GM13977 (cell line): ENCODE measurements at places on chromosomes 4 and X.

GRCh38 chrX:46912098-46912602 is at the start of gene JADE3:
TSS of gene JADE3 (plus strand) at chrX:46912421. CDS start at chrX:46984895, 72,474 bp downstream.
- peak; percentile 71 for DNase-seq

DNA sequence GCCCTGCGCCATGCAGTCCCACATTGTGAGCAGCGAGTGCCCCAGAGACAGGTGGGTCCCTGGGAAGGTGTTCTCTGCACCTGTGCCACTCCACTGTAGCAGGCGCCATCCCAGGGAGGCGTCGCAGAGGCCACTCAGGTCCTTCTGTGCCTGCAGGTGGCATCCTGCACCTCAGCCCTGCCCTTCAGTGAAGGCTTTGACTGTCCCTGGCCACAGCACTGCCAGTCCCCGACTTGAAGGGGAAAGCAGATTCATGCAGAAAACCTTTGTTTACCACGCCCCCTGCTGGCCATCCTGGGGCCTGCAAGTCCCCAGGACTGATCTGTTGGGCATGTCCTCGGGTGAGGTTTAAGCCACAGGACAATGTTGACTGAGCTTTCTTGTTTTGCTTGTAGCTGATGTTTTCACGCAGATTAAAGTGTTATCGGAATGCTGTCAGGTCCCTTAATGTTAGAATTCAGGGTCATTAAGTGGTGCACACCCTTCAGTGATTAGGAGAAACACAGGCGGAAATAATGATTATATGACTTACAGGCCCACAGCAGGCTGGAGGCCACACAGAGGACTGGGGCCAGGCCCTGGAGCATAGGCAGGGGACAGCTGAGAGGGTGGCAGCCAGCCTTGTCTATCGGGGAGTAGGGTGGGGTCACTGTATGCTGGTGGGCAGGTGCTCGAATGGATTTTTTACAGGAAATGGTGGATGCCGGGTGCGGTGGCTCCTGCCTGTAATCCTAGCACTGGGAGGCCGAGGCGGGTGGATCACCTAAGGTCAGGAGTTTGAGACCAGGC is 5.0 kb downstream of the TACC3 start:
- peak; percentile 86 for DNase-seq

DNA sequence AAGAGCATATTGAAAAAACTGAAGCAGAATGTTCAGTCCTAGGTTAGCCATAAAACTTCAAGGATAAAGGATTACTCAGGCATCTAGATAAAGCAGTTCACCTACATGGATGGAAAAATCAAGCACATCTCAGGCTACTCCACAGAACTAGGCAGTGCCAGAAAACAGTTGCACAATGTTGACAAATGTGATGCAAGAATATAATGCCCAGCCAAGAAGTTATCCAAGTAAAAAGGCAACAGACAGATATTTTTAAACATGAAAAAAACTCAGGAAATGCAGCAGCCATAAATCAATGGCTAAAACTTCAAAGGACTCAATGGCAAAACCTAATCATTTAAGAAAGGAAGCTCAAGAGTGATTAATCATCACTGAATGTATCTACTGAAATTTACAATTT is 456.0 kb upstream of the FAM241A start:
- DNase-seq, result no peak

- DNase-seq, result no peak
Observed at GRCh38 chrX:1932231-1932630, 317.4 kb downstream of the ASMT start.

GRCh38 chr4:30912098-30912714 is 192.0 kb downstream of the PCDH7 start:
- no peak for DNase-seq

GRCh38 chr4:32417113-32417704 is 1697.0 kb downstream of the PCDH7 start:
- DNase-seq, result no peak

DNA sequence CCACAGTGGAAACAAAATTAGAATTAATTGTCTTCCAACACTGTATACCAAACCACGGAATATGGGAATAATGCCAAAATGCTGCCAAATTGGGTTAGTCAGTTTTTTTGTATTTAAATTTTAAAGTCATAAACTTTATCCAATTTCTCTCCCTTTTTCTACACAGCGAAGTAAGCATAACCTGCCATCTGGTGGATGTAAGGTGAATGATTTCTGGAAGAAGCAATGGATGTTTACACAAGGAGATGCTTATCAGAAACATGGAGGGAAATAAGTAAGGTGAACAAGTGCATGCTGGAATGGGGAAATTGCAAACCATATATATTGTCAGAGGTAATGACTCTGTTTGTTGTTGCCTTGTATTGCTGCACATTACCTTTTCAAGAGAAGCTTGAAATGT is 691.9 kb downstream of the TECRL start:
- no peak for DNase-seq

DNA sequence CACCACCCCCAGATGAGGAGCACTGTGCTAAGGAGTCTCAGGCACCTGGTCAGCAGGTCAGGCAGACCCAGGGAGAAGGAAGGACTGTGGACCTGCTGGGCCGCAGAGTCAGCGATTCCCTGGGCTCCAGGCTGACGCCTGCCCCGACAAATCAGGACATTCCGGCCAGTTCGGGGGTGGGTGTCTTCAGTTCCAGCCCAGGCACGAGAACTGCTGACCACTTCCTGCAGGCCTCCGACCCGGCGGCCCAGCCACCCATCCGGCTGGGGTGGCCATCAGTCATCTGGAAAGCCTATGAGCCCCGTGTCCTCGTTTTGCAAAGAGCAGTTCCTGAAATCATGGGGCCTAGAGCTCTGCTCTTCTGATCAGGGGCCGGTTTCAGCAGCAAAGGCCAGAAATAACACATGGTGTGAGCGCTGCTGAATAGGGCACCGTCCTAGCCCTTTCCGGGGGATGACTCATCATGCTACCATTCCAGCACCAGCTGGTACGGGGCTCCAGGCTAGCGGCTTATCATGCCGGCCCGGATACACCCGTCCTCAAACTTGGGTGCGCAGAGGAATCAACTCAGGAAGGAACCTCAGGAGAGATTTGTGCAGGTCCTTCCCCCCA is 7.8 kb upstream of the SH3TC1 start:
- DNase-seq, result peak; percentile 78

- DNase-seq, result no peak
Observed at GRCh38 chr4:96326846-96327245, 487.0 kb downstream of the PDHA2 start.

- no peak for DNase-seq
Observed at GRCh38 chr4:88771883-88772450, 74.3 kb upstream of the NAP1L5 start.

GRCh38 chr4:163367651-163368050 is 24.0 kb downstream of the NPY5R start:
- no peak for DNase-seq

- no peak for DNase-seq
Observed at GRCh38 chr4:24394041-24394440, 190.3 kb downstream of the DHX15 start.

GRCh38 chrX:47776292-47777006 is 60.3 kb upstream of the ZNF81 start:
- DNase-seq, result no peak

DNA sequence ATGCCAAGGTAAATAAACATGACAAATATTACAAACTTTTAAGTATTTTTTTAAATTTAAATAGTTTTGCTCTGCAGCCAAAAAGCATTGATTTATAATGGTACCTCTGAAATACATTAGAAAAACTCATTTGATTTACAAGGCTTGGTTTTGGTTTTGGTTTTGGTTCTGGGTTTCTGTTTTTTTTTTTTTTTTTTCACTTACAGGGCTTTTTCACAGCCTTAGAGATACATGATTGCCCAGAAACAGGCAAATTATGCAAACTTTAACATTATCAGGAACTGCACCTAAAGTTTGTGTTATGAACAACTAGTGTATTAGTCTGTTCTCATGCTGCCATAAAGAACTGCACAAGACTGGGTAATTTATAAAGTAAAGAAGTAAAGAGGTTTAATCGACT is 196.4 kb upstream of the DDX53 start:
- no peak for DNase-seq

DNA sequence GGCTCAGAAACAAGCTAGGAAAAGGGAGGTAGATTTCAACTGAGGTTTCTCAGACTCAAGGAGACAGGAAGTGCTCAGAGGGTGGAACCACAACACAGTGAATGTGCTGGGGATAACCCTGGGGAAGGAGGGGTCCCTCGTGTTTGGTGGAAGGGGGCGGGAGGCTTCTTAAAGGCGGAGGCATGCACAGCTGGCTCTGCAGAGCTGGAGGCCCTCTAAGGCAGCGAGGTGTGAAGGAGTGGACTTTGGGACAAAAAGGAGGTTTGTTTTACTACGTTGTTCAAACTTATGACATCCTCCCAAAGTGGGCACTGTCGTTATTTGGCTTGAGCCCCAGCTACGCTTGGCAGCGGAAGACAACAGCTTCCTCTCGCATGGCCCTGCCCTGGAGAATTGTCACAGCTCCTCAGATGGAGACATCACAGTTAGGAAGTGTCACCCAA is 21.7 kb upstream of the MTM1 start:
- no peak for DNase-seq

- DNase-seq, result no peak
Observed at GRCh38 chr4:141016117-141016798, 117.0 kb downstream of the RNF150 start.

- DNase-seq, result no peak
Observed at GRCh38 chr4:180219080-180219479, 2024.1 kb upstream of the TENM3 start.

DNA sequence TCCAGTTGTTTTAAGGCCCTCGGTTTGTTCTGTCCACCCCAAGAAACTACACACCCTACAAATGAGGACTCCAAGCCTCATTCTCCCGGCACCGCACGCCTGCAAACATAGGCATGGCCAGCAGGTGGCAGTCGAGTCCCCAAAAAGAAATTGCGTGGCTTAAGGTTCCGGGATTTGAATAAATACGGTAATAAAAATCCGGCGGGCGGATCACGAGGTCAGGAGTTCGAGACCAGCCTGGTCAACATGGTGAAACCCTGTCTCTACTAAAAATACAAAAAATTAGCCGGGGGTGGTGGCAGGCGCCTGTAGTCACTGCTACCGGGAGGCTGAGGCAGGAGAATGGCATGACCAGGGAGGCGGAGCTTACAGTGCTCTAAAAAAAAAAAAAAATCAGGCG is 21.8 kb upstream of the CSF2RA start:
- peak; percentile 76 for DNase-seq

GRCh38 chr4:107740950-107741701 is 21.1 kb upstream of the PAPSS1 start:
- DNase-seq, result no peak

DNA sequence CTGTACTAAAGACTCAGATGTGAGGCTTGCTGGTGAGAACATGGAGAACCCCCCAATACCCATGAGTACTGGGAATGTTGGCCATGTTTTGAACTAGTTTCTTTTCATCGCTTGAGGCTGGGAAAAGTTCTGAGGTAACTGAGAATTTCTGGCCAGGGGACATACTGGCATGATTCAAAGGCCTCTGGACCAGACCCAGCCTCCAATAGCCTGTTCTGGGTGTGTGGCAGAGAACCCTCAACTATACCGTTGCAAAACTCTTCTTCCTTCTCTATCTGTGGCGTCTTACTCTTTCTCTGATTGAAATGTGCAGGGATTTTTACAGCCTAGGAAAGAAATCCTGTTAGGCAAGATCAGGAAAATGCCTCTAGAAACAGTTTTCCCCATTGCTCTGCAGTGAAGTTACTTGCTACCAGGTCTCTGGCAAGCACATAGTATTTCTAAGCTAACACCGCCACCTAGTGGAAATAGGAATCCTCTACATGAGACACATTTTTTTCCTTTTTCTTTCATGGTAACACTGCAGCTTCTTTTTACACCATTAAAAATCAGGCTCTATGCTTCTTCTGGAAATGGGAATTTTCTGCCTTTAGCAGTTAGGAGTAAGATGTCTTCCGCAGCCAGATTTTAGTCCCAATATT is 170.7 kb upstream of the ZCCHC13 start:
- DNase-seq, result peak; percentile 60

DNA sequence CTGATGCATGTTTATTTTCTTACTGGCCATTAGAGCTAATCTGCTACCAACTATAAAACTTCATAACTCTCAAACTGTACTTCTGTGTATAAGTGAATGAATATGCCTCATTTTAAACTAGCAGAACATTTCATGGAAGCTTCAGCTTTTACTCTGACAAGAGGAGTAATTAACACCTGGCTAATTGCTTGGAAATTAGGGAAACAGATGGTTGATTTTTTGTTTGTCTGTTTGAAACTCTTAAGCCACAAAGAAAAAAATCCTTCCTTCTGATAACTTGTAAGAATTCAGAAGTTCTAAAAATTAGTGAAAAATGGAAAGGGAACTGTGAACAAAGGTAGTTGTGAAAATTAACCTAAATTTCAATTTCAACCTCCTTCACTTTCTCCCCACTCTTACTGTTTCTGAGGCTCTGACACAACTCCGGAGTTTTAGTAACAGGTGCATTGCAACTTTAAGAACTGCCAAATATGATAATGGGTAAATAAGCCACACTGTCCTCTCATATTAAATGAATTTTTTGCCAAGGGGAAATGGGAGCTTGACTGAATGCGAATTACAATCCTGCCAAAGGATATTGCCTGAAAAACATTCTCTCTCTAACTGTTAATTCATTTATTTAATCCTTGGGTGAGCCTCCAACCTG is 1.0 kb downstream of the EGF start:
- DNase-seq, result no peak

DNA sequence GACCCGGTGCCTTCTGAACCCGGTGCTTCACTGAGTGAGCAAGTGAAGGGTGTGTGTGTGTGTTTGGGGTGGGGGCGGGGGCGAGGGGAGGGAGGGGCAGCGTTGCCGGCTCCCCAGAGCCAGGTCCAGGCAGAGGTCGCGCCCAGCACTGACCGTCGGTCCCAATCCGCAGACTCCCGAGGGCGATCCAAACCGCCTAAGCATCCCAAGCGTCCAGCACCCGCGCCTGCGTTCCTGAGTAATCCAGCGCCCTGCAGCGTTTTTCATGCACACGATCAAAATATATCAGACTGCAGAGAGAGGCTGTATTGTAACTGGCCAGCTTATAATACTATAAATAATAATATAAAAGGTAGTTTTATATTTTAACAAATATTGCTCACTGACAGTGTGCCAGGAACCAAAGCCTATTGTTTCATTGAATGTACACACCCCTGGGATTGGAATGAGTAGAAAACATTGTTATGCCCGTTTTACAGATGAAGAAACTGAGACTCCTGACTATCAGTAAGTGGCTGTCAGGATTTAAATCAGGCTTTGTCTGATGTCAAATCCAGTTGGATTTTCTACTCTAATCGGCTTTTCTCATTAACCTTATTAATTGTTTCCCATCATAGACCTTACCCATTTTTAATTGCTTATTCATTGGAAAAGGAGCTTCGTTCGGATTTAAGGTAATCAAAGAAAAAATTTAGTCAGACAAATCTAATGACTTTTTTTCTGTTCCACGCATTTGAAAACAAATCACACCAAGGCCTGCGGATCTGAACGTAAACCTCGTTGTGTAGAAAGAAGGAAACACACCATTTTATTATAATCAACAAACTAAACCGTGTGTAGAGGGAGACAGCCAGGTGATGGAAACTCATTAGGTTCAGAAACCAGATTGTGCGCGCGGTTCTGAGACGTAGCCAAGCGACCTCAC is 4.0 kb upstream of the NKX3-2 start:
- DNase-seq, result peak; percentile 31

- no peak for DNase-seq
Observed at GRCh38 chrX:152658302-152658701, 20.6 kb downstream of the GABRQ start.
